ENCODE measurements at places on chromosomes 16 and 17. TPM values are rescaled to one million over a fixed set of nuclear protein-coding genes. Genes with fewer than 3 reads are reported as not detected.

The HOXB7 gene
- not detected for polyA plus RNA-seq

GRCh38 chr17:51995797-51996403, 162.6 kb downstream of the CA10 start:
- no peak for DNase-seq
- no peaks in the 10 kb centered on the region for H3K27me3 ChIP-seq
- H3K4me3 ChIP-seq, result no peak overlapping the region
- H3K27ac ChIP-seq, result no peak overlapping the region

The ZPBP2 gene
- polyA plus RNA-seq, result not detected

GRCh38 chr17:66468241-66469087, 166.1 kb downstream of the PRKCA start:
- no peak for DNase-seq
- H3K4me3 ChIP-seq, result no peak overlapping the region
- H3K27ac ChIP-seq, result peak overlapping the region; percentile 54
- no peaks in the 10 kb centered on the region for H3K27me3 ChIP-seq

The SLC39A11 gene
- 23.5 TPM for polyA plus RNA-seq

- H3K27ac ChIP-seq, result no peak overlapping the region
- no peaks in the 10 kb centered on the region for H3K36me3 ChIP-seq
- no peak overlapping the region for H3K4me3 ChIP-seq
Measured at GRCh38 chr17:42058063-42058462, 7.7 kb upstream of the C17orf113 start.

- no peaks in the 10 kb centered on the region for H3K27me3 ChIP-seq
- H3K4me3 ChIP-seq, result no peak overlapping the region
- peaks cover 23% of the 10 kb centered on the region for H3K4me1 ChIP-seq
- H3K27ac ChIP-seq, result peak overlapping the region; percentile 90
- H3K36me3 ChIP-seq, result no peaks in the 10 kb centered on the region
Measured at GRCh38 chr17:61201211-61201610, 198.4 kb upstream of the TBX2 start.

The CRYM gene
- 1.8 TPM for polyA plus RNA-seq

DNA sequence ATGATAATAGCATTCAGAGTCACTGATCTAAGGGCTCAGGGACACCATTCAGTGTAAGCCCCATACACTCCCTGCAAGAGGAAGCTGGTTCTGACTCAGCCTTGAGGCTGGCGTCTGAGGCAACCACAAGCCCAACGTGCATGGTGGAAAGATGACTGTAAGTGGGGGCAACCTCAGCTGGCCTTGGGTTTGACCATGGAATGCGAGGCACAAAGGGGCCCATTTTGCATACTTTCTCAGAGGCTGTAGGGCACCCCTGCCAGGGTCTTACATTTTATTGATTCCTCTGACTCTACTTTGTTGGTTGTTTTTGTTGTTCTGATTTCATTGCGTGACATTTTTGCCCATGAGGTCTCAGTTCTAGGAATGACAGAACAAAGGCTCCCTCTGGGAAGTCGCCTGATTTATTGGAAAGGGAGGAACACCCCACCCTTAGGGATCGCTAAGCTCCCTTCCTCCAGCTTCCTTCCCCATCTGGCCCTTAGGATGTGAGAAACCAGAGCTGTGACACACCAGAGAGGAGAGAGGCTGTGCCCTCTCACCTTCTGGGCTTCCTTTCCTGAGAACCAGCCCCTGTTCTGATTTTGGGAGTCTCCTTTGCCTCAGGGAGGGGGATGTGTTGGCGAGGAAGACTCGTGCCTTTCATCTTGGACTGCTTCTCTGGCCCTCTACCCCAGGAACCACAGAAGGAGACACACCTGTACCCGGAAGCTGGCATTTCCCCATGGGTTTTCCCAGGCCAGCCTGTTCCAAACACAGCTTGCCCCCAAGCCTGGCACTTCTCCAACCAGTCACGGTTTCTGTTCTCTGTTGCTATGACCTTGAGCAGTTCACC, 5.6 kb upstream of the CIITA start:
- H3K27me3 ChIP-seq, result peaks cover 5% of the 10 kb centered on the region
- H3K36me3 ChIP-seq, result no peaks in the 10 kb centered on the region
- DNase-seq, result no peak
- no peak overlapping the region for H3K4me3 ChIP-seq

DNA sequence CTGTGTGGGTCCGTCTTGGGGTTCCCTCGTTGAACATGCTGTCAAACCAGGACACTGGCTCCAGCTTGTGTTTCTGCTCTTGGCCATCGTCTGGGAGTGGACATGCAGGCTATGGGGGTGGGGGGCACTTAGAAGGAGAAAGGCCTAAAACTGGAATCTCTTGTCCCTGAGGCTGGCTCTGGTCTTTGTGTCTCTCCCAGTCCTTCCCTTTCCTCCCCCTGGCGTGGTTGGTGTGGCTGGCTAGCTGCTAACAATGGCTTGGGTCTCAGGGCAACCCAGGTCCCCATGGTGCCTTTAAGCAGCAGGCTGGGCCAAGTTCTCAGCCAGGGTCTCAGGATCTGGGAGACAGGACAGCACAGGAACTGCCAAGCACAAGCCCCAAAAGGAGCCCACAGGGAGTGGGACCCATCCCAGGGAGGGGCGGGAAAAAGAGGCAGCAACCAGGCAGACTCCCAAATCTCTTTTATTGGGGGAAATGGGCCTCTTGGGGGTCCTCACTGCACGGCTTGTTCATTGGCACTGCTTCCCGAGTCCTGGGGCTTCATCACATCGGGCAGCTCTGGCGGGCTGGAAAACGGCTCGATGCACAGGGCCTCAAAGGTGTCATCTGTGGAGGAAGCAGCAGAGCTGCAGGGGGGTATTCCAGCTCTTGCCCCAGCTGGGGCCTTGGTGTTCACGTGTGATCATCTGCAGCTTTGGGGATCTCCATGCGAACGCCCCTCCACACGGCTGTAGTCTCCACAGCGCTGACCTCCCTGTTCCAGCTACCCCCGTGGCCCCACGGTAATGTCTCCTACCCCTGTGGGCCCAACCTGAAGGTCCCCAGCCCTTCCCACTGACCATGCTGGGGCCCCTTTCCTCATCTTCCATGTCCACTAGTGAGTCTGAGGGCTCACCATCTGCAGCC, 5.3 kb downstream of the ELOB start:
- H3K4me1 ChIP-seq, result peaks cover 12% of the 10 kb centered on the region
- peaks cover 73% of the 10 kb centered on the region for H3K36me3 ChIP-seq
- no peak for DNase-seq

The GNGT2 gene
- polyA plus RNA-seq, result 11.0 TPM

The FBXO31 gene
- polyA plus RNA-seq, result 15.3 TPM

DNA sequence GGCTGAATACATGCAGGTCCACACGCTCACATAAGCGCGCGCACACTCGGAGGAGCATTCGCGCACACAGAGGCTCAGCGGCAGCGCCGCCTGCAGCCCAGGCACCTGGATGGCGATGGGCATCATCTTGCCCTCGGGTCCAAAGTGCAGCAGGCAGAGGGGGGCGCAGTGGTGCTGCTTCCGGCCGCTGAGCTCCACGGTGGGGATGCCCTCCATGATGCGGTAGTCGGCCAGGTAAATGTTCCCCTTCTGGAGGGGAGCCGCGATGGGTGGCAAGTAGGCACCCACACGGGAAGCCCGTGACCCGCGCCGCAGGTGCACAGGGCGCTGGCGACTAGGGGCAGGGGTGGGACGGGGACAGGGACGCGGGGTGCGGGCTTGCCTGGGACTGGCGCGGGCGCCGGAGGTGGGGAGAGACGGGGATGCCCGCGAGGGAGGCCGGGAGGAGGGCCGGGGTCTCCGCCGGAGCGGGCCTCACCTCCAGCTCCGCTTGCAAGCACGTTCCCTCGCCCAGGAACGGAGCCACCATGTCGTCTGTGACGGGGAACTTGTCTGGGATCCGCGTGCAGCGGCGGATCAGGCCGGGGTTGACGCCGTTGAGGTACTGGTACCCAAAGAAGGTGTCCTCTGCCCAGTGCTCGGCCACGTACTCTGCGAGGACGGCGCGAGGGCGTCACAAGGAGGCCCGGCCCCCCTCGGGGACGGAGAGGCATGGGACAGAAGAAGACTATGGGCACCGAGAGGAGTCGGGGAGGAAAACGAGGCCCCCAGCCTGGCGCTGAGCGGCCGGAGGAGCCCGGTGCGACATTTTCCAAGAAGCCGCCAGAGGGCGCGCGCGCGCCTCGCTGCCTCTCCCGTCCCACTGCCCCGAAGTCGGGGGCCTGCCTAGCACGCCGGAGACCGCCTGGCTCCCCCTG, 8.0 kb downstream of the ALOX12B start:
- H3K4me1 ChIP-seq, result peaks cover 6% of the 10 kb centered on the region
- H3K27me3 ChIP-seq, result peaks cover 33% of the 10 kb centered on the region
- DNase-seq, result peak; percentile 95
- no peak overlapping the region for H3K27ac ChIP-seq
- H3K4me3 ChIP-seq, result peak overlapping the region; percentile 63

- peak overlapping the region; percentile 3 for H3K27ac ChIP-seq
- H3K4me1 ChIP-seq, result no peaks in the 10 kb centered on the region
- no peak overlapping the region for H3K4me3 ChIP-seq
- DNase-seq, result no peak
- peaks cover 11% of the 10 kb centered on the region for H3K36me3 ChIP-seq
Measured at GRCh38 chr17:8365143-8365542, 11.4 kb downstream of the KRABD2 start.

The G6PC1 gene
- not detected for polyA plus RNA-seq

- no peak overlapping the region for H3K27ac ChIP-seq
- H3K27me3 ChIP-seq, result no peaks in the 10 kb centered on the region
- H3K4me1 ChIP-seq, result no peaks in the 10 kb centered on the region
- peaks cover 38% of the 10 kb centered on the region for H3K36me3 ChIP-seq
- DNase-seq, result no peak
Measured at GRCh38 chr17:59884861-59885260, 7.9 kb downstream of the TUBD1 start.

- H3K4me3 ChIP-seq, result no peak overlapping the region
- H3K27me3 ChIP-seq, result no peaks in the 10 kb centered on the region
- no peak overlapping the region for H3K27ac ChIP-seq
Measured at GRCh38 chr17:39170109-39170508, 4.1 kb upstream of the ARL5C start.

DNA sequence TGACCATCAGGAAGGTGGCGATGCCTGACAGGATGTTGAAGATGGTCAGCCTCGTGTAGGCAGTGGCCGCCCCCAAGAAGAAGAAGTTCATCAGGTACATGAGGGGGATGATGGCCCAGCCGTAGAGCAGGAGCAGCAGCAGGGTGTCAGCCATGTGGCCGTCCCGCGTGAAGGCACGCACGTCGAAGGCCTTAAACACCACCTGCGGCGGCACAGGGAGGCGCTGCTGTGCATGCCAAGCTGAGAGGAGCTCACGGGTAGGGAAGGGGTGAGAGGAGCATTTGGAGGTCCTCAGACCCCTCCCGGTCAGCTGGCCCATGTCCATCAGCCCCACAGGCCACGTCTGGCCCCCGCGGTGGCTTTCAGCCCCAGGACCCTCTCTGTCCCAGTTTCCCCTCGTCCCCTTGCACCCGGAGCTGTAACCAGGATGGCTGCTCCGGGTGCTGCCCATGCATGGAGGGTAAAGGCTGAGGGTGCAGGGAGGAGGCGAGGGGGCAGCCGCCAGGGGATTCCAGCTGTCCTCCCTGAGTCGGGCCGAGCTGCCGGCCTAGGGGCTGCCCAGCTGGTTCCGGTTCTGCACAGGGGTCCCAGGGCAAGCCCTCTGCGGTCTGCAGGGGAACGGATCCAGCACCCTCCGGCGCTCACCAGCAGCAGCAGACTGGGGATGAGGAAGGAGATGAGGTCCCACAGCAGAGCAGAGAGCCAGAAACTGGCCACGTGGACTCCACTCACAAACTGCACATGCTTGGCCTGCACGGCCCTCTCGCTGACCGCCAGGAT, 17.1 kb upstream of the RNPS1 start:
- no peak for DNase-seq
- H3K27me3 ChIP-seq, result no peaks in the 10 kb centered on the region
- no peak overlapping the region for H3K4me3 ChIP-seq
- H3K27ac ChIP-seq, result no peak overlapping the region
- no peaks in the 10 kb centered on the region for H3K4me1 ChIP-seq
- no peaks in the 10 kb centered on the region for H3K36me3 ChIP-seq

GRCh38 chr16:30895627-30896260, 670 bp upstream of the CTF1 start:
- no peak for DNase-seq
- H3K4me3 ChIP-seq, result peak overlapping the region; percentile 63
- H3K27ac ChIP-seq, result peak overlapping the region; percentile 96
- no peaks in the 10 kb centered on the region for H3K27me3 ChIP-seq
- H3K4me1 ChIP-seq, result peaks cover 29% of the 10 kb centered on the region

GRCh38 chr16:57548408-57548807, 6.0 kb downstream of the ADGRG5 start:
- no peaks in the 10 kb centered on the region for H3K4me1 ChIP-seq
- no peak for DNase-seq
- H3K4me3 ChIP-seq, result no peak overlapping the region
- no peaks in the 10 kb centered on the region for H3K36me3 ChIP-seq
- H3K27me3 ChIP-seq, result no peaks in the 10 kb centered on the region

- H3K27me3 ChIP-seq, result no peaks in the 10 kb centered on the region
- H3K27ac ChIP-seq, result no peak overlapping the region
- H3K4me1 ChIP-seq, result no peaks in the 10 kb centered on the region
Measured at GRCh38 chr16:89550421-89551007, 10.0 kb upstream of the RPL13 start.

GRCh38 chr16:69150146-69150865, 17.9 kb downstream of the UTP4 start:
- no peak overlapping the region for H3K4me3 ChIP-seq
- no peak overlapping the region for H3K27ac ChIP-seq

GRCh38 chr16:10776280-10776679, 32.6 kb downstream of the NUBP1 start:
- H3K36me3 ChIP-seq, result no peaks in the 10 kb centered on the region
- no peak for DNase-seq
- no peak overlapping the region for H3K27ac ChIP-seq
- peaks cover 10% of the 10 kb centered on the region for H3K4me1 ChIP-seq
- H3K27me3 ChIP-seq, result no peaks in the 10 kb centered on the region
- H3K4me3 ChIP-seq, result no peak overlapping the region

- no peaks in the 10 kb centered on the region for H3K27me3 ChIP-seq
- peak overlapping the region; percentile 76 for H3K4me3 ChIP-seq
- DNase-seq, result no peak
- H3K36me3 ChIP-seq, result no peaks in the 10 kb centered on the region
- no peaks in the 10 kb centered on the region for H3K4me1 ChIP-seq
- H3K27ac ChIP-seq, result no peak overlapping the region
Measured at GRCh38 chr16:11669380-11670146, 1.3 kb downstream of the SNN start.

DNA sequence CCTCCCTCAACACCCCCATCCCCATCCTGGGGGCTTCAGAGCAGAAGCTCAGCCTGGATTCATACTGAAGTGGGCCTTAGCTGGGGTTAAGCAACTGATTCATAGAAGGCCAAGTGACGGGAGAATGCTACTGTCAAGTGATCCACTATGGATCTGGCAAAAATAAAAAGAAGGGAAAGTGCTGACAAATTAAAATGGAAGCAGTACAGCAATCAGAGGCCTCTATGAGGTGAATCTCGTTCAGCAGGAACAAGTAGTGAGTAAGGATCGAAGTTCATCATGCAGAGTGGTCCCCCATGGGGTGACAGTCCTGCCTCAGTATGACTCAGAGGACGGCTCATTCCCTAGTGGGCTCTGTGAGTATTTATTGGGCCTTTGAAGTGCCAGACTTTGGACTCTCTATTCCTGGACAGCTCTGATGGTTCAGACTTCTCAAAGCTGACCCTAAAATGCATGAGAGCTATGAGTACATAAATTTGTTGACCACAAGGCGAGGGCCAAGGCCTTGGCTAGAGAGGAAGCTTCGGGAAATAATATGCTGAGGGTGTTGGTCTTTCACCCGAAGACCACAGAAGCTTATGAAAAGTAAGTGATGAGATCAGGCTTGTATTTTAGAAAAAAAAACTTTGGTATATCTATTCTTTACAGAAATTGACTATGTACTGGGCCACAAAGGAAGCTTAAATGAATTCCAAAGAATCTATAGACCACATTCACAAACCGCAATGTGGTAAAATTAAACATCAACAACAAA, 5.3 kb upstream of the NSMCE1 start:
- peaks cover 2% of the 10 kb centered on the region for H3K4me1 ChIP-seq
- no peak overlapping the region for H3K4me3 ChIP-seq
- no peaks in the 10 kb centered on the region for H3K36me3 ChIP-seq
- H3K27me3 ChIP-seq, result no peaks in the 10 kb centered on the region
- DNase-seq, result no peak
- no peak overlapping the region for H3K27ac ChIP-seq
